ENCODE measurements at places on chromosomes 2 and 18.

DNA sequence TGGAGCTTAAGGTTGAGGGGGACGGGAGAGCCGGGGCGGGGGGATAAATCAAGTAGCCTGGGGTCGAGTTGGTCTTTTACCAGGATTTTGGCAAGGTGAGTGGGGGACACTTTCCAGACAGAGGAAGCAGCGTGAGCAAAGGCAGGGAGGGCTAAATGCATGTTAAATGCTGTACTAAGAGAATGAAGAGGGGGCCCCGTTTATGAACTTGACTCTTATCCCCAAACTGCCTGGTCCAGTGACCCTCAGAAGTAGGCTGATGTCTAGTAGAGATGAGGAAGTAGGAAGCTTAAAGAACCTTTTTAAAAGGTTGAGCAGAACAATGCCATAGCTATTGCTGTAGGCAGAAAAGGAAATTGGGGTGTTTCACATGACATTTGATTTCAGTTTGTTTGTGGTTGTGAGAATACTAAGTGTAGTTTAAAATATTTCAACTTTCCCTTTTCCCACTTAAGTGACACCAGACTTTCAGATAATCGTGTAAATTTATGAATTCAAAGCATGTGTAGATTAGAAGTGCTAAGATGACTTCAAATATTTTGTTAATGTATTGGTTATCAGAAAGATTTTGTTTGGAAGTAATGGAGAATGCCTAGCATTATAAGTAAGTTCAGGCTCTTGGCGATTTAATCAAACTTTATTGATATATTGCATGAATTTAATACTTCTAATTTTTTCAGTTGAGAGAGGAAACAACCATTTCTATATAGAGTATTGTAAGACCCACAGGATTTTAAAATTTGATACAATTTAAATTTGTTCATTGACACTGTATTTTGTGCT is 1.8 kb downstream of the REL start:
- no peak for DNase-seq

- no peak for DNase-seq
These were observed 131.4 kb upstream of the SLC1A4 start for GRCh38 chr2:64857581-64858471.

DNA sequence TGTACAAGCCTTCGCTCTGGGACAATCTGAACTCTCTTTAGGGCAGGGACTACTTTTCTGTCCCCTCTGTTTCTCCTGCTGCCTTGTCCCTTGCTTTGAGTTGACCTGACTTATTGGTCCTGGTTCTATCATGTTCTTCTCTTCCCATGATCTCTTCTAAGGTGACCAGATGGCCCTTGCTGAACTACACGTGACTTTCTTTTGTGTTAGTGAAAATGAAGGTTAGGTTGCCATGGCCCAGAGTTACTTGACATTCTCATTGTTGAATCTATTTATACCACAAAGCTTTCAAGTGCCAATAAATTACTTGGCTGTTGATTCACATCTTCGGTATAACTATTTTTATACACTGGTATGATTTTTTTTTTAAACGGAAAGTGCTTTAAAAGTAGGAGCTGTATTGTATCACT is 24.4 kb downstream of the MRPL33 start:
- no peak for DNase-seq

DNA sequence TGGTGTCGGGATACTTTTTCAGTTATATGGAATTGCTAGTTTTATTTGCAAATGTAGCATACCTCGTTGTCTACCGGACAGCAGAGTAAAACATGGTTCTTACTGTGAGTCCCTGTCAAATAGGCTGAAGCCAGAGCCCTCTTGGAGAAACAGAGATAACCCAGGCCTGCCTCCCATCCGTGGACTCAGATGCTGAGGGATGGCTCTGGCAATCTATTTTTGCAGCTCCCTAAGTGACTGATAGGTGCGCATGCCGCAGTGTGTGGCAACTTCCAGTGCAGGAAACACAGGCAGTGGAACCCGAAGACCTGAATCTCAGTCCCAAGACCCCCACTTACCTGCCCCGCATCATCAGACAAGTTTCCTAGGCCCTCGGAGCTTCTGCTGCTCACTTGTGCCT is 33.6 kb downstream of the STEAP3 start:
- DNase-seq: no peak

- DNase-seq: no peak
These were observed 120.9 kb upstream of the SMIM21 start for GRCh38 chr18:75548353-75548905.

- DNase-seq: no peak
These were observed 39.1 kb upstream of the ODC1 start for GRCh38 chr2:10487081-10487740.

DNA sequence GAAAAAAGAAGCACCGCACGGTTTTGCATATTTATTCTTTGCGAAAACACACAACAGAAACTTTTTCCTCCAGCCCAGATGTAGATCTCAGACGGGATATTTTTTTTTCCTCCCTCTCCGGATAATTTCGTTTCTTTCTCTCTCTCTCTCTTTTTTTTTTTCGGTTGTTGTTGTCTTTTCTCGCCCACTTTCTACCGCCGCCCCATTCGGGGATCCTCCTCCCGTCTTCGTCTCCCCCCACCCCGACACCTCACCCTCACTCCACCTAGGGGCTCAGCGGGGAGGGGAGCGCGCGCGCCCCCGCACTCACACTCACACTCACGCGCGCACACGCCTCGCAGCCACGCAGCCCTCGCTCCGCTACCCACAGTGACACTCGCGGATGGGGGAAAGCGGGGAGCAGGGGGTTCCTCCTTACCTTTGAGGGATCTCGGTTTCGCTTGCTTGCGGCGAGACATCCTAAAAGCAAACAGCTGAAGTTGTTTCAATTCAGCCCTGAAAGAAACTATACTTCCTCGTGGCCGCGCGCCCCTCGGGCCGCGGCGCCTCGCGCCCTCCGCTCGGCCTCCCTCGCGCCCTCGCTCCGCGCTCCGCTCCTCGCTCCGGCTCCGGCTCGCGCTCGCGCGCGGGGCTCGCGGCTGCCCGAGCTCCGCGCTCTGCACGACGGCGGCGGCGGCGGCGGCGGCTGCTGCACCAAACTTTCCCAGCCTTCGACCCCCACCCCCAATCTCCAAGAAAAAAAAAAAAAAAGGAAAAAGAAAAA is 1.3 kb downstream of the ZNF521 start:
- DNase-seq: no peak

DNA sequence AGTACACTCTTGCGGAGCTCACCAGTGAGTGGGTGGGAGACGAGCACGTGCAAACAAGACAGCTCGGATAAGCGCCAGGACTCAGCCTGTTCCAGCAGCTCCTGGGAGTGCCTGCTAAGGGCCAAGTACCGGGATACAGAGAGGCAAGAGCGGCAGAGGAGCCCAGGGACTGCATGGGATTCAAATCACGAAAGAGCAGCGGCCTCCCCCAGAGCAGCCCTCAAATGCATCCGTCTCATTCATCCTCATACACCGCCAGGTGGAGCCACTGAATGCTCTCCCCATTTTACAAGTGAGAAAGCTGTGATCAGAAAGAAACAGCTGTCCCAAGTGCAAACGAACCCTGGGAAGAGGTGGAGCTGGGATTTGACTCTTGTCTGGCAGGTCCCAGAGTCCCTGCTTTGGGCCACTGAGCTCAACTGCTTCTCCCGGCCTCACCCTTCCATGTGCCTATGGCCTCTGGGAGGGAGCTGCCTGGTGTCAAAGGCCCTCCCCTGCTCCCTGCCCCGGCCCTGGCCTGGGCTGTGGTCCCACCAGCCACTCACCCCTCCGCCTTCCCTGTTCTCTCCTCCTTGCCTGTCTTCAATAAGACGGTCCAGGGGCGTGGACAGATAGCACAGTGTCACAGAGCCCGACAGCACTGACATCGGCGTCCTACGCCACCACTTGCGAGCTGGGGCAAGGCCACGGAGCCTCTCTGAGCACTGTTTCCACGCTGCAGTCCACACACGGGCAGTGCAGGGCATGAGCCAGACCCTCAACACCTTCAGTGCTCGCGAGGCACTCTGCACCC is 72.8 kb upstream of the TAF1B start:
- DNase-seq: no peak

- DNase-seq: no peak
These were observed 134.1 kb downstream of the SLC8A1 start for GRCh38 chr2:40317761-40318160.

DNA sequence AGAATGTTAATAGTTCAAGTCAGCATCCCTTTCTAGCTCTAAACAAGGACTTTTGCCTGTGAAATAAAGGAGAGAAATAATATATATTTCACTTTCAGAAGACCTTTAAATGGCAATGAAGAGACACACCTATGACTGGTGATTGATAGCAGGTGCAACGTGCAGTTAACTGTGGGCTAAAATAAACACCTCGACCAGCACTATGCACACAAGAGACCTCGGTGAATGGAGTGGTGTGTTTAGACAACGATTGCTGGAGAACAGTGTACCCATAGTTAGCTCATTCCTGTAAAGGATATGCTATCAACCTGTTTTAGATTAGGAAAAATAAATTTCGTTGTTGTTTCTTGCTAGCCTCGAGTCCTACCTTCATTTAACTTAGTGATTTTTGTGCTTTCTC is 143.4 kb downstream of the NR4A2 start:
- no peak for DNase-seq

DNA sequence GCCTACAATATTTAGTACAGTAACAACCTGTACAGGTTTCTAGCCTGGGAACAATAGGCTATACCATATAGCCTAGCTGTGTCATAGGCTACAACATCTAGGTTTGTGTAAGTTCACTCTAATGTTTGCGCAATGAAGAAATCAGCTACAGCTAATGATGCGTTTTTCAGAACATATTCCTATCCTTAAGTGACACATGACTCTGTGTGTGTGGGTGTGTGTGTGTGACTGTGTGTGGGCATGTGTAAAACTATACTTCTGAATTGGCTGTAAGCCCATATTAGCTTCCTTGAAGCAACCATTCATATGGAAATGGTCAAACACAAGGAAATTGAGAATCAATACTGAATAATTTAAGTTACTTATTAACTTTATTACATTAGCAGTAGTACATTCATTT is 120.8 kb upstream of the SULT1C3 start:
- DNase-seq: no peak

GRCh38 chr2:96952016-96952750 is 34.2 kb downstream of the FAM178B start:
- no peak for DNase-seq
